Mononuclear cell (primary cell): ENCODE measurements at places on chromosomes 6 and 20. TPM values are rescaled to one million over a fixed set of nuclear protein-coding genes. Genes with fewer than 3 reads are reported as not detected.

Gene SOX4
- total RNA-seq, result 16.5 TPM

Gene ARMC2
- total RNA-seq, result 2.4 TPM

Gene ADGRF5
- not detected for total RNA-seq

Gene PDE7B
- total RNA-seq, result 0.42 TPM

Gene BLOC1S5
- total RNA-seq, result 7.1 TPM

Gene VSTM2L
- total RNA-seq, result not detected

Gene PTCRA
- 6.9 TPM for total RNA-seq

Gene CPXM1
- total RNA-seq, result 0.10 TPM

Gene RHAG
- not detected for total RNA-seq
